ENCODE measurements at places on chromosomes 2 and 18.

DNA sequence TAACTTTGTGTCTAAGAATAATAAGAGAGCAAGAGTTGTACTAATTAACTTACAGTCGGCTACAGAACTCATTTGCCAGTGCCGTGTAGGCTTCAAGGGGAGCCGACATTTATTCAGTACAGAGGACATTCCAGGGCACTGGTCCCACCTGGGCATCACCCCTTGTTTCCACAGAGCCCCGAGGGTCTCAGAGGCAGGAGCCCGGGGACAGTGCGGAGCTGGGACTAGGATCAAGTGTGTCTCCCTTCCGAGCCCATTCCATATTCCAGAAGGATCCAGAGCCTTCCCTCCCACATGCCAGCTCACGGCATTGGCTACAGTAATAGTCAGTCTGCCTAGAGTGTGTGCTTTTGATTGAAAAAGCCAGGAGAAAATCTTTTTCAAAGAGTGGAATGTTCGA, 71.5 kb upstream of the CTDP1 start:
- DNase-seq: no peak

DNA sequence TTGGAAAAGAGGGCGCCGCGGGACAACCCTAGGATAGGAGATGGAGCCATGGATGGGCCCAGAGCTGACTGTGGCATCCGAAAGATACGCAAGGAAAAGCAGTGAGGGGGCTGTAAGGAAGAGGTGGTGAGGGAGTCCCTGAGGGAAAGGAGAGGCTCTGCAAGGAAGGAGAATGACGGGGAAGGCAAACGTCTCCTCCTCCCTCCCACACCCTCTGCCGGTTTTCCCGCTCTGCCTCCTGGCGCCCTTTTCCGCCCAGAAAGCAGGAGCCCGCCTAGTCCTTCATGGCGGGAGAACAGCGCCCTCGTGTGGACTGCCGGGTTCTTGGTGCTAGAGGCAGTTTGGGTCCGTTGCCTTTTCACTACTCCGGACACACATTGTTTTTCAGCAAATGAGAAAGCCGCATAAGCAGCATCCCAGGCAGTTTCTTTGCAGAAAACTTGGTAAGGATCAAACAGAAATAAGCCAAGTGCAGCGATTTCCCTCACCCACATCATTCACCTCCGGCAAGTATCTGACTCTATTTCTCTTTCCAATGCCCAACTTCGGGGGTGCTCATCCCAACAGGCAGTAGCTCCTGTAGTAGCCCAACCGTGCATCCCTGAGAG, 200.4 kb downstream of the INO80D start:
- DNase-seq: peak; percentile 79

DNA sequence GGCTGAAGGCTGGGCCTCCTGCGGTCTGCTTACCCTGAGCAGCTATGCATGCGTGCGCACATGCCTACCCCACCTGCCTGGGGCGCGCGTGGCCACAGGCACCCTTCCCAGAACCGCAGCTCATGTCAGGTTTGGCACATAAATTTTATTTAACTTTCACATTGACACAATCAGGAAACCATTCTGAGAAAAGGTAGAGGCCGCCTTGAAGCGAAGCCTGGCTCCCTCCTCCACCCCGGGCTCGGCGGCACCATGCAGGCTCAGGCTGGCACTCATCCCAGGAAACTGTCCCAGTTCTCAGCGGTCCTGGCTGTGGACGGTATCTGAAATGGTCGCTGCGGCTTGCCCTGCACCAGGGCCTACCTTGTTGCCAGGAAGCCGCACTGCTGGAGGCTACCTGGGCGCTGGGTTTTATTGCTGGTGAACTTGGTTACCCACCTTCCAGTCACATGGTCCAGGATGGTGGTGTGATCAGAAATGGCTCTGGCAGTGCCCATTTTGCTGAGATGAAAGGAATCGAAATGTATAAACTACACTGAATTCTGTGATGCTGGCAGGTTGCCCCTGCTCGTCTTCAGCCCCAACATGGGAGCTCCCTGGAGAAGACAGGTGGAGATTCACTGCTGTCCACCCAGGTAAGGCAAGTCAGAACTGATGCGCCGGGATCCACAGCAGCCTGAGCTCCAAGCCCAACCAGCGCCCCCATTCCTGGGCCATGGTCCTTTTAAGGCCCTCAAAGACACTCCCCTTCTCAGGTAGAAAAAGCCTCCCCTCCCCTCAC, 25.5 kb downstream of the CHST10 start:
- no peak for DNase-seq

- DNase-seq: no peak
These were observed 133.3 kb downstream of the GFPT1 start for GRCh38 chr2:69253611-69254301.

GRCh38 chr2:56615760-56616159, 432.0 kb downstream of the CCDC85A start:
- DNase-seq: no peak

- no peak for DNase-seq
These were observed 175.2 kb upstream of the PKDCC start for GRCh38 chr2:41872646-41873045.

DNA sequence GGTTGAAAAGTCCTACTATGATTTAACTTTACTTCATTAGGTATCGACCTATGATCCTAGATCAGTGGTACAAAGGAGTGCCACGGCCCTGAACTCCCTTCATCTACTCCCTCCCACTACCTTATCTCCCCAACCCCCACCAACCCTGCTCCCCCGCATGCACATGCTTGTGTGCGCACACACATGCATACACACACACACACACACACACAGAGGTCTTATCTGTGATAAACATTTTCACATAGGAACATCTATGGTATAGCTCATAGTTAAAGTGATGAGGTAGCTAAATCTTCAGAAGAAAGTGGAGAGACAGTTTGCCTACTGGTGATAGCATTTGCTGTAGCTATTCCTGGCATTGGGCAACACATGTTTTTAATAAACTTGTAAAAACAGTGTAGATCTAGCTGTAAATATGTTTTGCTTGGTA, 471.3 kb downstream of the ZEB2 start:
- DNase-seq: no peak

DNA sequence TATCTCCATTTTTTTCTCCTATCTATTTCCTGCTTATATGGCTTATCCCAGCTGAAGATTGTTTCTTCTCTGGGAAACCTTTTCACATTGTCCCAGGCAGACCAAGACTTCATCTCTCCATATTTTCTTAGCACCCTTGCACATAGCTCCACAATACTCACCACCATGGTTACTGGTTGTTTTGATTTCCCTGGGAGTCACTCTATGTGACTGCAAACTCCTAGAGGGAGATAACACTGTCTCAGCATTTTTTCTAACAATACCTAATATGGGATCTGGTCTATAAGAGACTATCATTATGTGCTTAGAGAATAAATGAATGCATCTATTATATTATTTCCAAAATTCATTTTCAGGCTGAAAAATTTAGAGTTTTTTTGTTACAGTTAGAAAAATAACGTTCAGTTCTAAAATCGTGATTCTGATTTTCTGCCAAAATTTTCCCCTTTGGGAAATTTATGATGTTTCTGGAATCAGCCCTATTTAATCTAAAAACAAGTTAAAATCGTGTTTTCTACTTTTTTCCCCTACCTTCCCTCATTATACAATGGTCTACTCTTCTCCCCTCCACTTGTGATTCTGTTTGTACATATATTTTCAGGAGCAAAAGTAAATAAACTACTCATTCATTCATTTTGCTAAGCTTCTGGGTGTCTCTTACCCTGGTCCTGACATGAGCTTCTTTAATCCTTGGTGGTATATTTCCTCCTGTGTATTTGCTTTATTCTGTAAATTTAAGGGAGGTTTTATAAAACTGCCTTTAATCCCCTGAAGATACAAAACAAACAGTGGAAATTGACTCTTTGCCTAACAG, 95.4 kb downstream of the HNMT start:
- DNase-seq: no peak

Data from LoVo (cell line).